ENCODE measurements at places on chromosomes 13 and 19. TPM values are rescaled to one million over a fixed set of nuclear protein-coding genes. Genes with fewer than 3 reads are reported as not detected.

- DNase-seq, result no peak
These were observed 32.3 kb upstream of the EHD2 start for GRCh38 chr19:47680858-47681332.

DNA sequence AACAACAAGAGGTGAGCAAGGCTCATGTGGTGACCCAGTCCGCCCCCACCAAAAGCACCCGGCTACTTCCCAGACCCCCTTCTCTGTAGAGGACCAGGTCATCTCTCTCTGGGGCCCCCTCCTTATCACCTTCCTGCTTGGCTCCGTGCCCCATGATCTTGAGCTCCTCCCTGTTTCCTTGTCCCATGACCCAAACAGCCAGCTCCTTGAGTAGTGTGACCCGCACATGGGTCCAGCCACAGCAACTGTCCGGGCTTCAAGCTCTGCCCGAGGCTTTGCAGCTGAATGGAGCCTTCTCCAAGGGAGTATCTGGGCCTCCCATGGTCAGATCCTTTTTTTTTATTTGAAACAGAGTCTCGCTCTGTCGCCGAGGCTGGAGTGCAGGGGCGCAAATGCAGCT lies 61.8 kb downstream of the MYO9B start:
- no peak for DNase-seq

- DNase-seq, result no peak
These were observed 51.8 kb upstream of the IPO5 start for GRCh38 chr13:97901716-97902115.

DNA sequence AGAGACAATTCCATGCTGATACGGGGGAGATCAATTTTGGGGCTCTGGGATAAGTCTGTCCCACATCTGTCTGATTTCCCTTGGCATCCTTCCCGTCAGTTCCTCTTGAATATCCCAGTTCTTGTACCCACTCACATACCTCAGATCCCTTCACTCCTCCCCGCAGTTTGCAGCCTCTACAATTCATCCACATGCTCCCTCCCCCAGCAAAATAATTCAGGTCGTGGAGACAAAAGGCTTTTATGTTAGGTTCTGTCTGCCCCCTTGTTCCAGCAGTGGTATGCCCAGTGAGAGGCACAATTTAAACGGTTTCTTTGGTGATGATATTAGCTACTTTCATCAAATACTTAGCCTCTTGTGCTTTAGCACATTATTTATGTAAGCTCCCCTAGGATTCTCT lies 9.6 kb downstream of the RPS16 start:
- DNase-seq, result no peak

CHAMP1 gene
- 18.0 TPM for total RNA-seq

ZNF850 gene
- 1.3 TPM for total RNA-seq
